ENCODE measurements at places on chromosomes 16 and 17.

GRCh38 chr17:57048096-57048495 lies 37.0 kb upstream of the AKAP1 start:
- no peak for DNase-seq

- DNase-seq = no peak
Measured at GRCh38 chr16:86093801-86094750, 195.1 kb downstream of the IRF8 start.

DNA sequence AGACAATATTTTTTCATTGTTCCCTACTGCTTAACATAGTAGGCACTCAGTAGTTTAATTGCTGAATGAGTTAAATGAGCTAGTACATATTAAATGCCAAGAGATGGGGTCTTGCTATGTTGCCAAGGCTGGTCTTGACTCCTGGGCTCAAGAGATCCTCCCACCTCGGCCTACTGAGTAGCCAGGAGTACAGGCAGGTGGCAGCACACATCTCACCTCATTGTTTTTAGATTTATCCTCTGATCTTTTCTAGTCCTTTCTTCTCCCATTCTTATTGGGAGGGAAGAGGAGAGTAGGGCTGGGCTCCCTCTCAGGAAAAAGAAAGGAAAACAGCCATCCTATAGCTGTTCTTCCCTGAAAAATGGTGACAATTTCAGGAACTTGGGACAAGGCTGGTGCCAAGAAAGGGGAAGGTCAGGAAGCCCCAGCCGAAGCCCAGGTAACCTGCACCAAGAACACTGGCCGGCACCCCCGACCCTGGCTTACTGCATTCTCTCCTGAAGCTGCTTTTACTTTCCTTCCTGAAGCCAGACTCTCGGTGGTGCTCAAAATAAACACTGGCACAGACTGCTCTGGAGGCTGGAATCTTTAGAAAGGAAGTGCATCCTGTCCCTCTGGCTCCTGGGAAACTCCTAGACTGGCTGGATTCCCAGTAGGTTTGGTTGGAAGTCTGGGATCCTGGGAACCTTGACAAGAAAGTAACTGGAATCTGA lies 2.7 kb downstream of the TNFAIP1 start:
- DNase-seq = no peak

DNA sequence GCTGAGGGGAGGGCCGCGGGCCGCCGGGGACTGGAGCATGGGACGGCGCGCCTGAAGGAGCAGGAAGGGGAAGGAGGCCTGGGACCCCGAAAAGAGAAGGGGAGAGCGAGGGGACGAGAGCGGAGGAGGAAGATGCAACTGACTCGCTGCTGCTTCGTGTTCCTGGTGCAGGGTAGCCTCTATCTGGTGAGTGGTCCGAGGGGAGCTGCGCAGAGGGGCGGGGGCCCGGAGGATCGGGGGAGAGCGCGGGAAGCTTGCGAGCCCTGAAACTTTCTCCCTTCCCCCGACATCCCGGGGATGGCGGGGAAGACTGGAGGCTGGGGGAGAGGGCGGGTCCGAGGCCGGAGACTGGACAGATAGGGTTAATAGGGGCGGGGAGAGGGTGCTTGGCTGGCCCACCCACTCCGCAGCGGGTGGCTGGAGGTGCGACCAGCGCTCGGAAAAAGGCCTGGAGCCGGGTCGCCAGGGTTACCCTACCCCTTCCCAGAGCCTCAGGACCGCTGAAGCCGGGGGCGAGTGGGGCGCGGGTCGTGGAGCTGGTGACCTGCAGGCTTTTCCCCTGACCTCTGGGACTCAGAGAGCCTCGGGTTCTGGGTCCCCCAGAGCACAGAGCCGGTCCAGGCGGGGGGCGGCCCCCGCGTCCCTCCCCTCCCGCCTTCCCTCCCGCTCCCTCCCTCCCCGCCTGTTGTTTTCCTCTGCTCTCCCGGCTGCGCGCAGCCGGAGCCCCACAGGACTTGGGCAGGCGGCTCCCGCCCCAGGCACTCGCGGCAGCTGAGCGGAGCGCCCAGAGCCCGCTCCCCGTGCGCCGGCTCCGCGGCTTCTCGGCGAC lies 631 bp downstream of the NXPH3 start:
- DNase-seq = peak; percentile 54

- DNase-seq = no peak
Measured at GRCh38 chr16:16025214-16025968, 76.0 kb downstream of the ABCC1 start.

- no peak for DNase-seq
Measured at GRCh38 chr17:72788950-72789585, 303.4 kb downstream of the SLC39A11 start.

GRCh38 chr16:78770353-78771091 lies 671.1 kb downstream of the WWOX start:
- DNase-seq = peak; percentile 87

DNA sequence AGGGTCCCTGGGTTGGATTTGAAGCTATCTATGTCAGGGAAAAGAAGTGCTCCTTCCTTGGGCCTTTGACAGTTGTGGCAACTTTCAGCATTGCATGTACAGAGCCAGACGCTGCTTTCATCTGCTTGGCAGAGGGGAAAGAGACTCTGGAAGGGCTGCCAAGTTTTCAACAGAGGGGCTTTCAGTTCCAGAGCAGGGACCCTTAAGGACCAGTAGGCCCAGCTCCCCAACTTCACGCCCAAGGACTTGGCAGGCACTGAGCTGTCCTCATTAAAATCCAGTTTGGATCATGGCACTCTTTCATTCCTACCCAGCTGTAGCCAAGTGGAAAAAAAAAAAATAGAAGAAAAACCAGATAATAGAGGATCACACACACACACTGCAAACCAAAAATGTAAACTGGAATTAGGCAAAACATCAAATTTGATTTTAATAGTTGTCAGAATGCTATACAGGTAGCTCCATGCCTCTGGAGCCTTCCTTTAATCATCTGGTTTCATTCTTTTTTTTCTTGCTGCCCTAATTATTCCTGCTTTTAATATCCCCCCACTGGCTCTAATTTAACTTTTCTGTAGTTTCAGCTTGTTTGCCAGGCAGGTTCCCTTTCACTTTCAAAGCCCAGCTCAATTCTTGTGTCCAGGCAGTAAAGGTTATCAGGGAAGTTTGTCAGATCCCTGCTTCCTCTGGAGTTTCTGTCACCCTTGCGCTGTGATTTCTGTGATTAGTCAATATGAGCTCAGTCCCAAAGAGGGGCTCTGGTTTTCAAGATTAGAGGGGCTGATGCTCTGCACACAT lies 702.6 kb upstream of the CDH8 start:
- DNase-seq = no peak

- no peak for DNase-seq
Measured at GRCh38 chr17:49875685-49876084, 27.8 kb upstream of the TAC4 start.

DNA sequence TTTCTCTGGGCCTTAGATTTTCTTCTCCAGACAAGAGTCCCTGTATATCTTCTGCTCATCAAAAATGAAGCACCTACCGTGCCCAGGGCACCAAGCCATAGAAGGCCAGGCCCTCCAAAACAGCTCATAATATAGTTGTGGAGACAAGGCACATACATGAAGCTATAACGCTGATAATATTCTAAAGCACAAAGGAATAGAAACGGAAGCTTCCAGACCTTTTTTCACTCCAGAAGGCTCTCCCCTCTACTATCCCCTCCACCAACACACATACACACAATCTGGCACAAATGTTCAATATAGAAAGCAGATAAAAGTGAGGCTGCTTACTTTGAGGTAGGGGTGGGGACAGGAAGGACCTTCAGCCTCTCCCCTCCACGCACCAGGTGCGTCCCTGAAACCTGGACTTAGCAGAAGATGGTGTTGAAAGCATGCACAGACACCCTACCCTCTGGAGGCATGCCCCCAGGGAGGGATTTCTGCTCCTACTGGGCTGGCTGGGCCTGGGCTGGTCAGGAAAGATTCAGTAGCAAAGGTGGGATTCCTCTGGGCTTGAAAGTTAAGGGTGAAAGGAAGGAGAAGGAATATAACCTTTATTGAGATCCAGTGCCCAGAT lies 14.1 kb upstream of the SUPT4H1 start:
- no peak for DNase-seq

DNA sequence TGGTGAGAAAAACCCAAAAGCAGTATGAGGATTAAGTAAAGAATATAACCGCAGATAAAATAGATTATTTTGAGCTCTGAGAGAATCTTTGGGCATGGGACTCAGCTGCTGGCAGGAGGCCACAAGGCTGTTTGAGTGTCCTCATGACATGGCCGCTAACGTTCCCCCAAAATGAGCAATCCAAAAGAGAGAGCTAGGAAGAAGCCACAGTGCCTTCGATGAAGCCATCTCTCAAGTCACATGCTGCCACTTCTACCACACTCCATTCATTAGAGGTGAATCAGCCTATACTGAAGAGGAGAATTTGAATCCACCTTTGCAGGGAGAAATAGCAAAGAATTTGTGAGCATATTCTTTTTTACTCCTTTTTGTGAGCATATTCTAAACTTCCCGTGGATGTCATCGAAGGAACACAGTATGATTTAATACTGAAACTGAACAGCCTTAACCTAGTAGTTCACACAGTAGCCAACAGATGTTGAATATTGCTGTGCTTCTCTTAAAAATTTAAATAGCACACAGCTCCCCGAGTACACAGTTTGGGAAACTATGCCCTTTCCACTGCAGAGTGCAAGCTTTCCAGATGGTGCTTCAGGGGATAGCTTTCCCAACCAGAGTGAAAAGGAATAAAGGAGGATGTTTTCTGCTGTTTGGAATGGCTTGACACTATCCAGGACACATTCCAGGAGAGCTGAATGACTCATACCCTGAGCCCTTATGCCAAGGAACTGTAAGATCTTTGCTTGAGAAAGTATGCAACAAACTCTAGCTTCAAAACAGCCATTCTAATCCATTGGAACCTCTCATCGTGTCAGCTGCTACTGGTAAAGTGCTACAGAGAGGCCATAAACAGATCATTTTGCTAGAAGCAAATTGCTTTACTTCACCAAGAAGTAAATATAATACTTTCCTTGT lies 33.9 kb downstream of the ANKFY1 start:
- peak; percentile 63 for DNase-seq

GRCh38 chr16:82379551-82379950 lies 209.5 kb upstream of the MPHOSPH6 start:
- no peak for DNase-seq

- DNase-seq = no peak
Measured at GRCh38 chr17:45118691-45119090, 13.6 kb downstream of the PLCD3 start.

DNA sequence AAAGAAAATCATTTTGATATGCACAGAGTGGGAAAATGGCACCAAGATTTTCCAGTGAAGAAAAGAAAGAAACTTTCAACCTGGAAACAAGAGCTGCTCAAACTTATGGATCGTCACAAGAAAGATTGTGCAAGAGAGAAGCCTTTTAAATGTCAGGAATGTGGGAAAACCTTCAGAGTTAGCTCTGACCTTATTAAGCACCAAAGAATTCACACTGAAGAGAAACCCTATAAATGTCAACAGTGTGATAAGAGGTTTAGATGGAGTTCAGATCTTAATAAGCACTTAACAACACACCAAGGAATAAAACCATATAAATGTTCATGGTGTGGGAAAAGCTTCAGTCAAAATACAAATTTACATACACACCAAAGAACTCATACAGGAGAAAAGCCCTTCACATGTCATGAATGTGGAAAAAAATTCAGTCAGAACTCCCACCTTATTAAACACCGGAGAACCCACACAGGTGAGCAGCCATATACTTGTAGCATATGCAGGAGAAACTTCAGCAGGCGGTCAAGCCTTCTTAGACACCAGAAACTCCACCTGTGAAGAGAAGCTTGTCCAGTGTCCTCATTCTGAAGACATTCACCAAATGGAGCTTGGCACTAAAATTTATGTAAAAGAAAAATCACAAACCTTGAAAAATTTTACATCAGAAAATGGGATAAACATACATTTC lies 12.2 kb downstream of the ZNF75A start:
- DNase-seq = no peak

DNA sequence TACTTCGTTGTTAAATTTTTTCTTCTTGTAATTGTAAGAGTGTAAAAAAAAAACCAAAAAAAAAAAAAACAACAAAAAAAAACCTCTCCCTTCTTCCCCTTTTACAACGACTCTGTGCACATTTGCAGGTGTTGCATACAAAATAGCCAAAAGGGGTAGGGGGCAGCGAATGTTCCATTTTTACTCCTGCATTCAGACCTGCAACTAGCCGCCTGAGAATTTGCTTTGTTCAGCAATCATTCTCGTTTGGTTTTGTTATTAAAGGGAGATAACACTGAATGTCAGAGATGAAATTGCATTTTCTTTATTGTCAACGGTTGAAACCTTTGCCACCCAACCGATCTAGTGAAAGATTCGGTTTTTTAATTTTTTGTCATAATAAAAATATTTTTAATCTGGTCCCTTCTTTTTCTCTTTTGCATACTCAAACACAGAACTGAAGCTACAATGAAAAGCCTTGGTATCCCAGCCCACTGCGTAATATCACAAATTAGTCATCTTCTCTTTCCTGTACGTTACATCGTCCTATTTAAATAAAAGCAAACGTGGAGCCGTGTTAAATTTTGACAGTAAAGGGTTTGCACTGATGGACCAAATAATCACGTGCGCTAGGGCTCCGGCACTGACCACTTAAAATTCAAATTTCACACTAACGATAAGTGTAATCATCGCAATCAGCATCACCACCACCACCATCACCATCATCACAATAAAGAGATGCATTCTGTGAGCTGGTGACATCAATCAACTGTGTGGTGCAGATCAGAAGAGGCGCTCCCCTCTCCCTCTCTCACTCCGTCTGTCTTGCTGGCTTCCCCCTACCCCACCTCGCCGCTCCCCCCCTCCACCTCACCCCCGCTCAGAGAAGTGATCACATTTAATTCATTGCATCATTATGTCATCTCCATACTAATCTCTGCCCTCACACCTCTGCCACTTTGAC lies 406.2 kb upstream of the PSMD7 start:
- DNase-seq = no peak

- DNase-seq = no peak
Measured at GRCh38 chr16:15913046-15913698, 24.8 kb upstream of the CEP20 start.
